ENCODE measurements at places on chromosomes 3 and 15. TPM values are rescaled to one million over a fixed set of nuclear protein-coding genes. Genes with fewer than 3 reads are reported as not detected.

Gene ISLR
- 30.2 TPM for total RNA-seq

Gene PRR20G
- total RNA-seq = not detected

Gene PAQR5
- 51.3 TPM for total RNA-seq

Gene CHRM5
- 0.06 TPM for total RNA-seq

Gene PTX3
- 2.7 TPM for total RNA-seq

Gene RPP14
- 14.9 TPM for total RNA-seq

Gene CDHR4
- 0.54 TPM for total RNA-seq

Gene SNURF
- 19.1 TPM for total RNA-seq

Gene STRC
- 0.19 TPM for total RNA-seq

Gene TM4SF4
- 0.94 TPM for total RNA-seq

Gene CPLX3
- not detected for total RNA-seq

Gene CDV3
- total RNA-seq = 154 TPM

Gene RTP3
- total RNA-seq = not detected

Gene ZNF860
- 5.9 TPM for total RNA-seq

Gene GOLGB1
- 79.7 TPM for total RNA-seq

Gene C2CD4B
- 4.2 TPM for total RNA-seq

Gene LMAN1L
- total RNA-seq = not detected

Gene FAM43A
- total RNA-seq = 11.4 TPM

Gene PLSCR5
- total RNA-seq = not detected

Gene TP63
- 1.1 TPM for total RNA-seq

Gene AHSG
- not detected for total RNA-seq

Gene STAC
- 6.2 TPM for total RNA-seq

Gene UROC1
- not detected for total RNA-seq

Gene CFAP91
- total RNA-seq = 14.1 TPM

Gene TYRO3
- 2.5 TPM for total RNA-seq

Gene SNTN
- not detected for total RNA-seq

Gene GOLGA8S
- 0.60 TPM for total RNA-seq
